ENCODE measurements at places on chromosomes 1 and 21.

DNA sequence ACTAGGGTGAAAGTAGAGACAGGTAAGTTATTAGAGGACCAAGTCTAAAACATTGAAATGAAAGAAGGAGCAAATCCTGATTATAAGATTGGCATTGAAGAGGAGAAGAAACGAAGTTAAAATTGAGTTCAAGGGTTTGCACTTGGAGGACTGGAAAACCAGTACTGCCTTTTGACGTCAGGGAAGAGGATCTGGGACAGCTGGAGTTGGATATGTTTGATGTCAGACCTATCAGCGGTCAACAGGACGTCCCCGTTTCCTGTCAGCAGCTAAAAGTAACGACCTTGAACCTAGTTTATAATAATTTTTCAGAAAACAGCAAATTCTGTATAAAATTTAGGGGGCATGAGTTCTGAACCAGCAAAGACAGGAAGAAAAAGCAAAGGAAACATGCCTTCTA lies 1.2 kb upstream of the NID1 start:
- DNase-seq, result no peak

DNA sequence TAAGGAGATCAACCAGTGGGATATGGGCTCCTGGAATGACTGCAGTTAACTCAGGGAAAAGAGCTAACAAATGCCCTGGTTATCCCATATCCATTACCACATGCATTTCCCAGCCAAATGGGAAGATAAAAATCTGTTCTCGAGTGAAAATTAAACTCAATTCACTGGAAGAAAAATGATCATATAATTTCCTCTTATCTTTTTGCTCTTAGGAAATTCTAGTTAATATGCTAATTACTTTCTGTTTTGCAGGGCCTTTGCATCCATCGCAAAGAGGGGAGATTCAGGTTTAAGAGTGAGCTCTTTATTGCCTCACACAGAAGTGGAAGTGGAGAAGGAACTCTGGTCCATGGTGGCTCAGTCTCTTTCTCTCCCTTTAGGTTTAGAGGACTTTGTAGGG lies 3.9 kb upstream of the IL24 start:
- no peak for DNase-seq

DNA sequence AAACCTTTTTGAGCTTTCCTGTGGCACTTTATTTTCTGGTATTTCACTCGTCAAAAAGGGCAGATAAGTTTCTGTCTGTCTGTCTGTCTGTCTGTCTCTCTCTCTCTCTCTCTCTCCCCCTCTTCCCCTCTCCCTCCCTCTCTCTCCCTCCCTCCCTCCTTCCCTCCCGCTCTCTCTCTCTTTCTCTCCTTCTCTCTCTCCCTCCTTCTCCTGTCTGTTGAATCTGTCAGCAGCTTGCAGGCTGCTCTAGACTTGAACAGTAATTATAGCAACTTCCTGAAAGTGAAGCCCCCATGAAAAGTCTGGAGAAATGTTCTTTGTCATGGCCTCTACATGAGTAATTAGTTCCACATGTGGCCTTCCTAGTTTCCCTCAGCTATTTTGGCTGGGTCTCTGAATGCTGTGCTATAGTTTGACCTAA lies 275.2 kb upstream of the C1orf105 start:
- DNase-seq, result no peak

- DNase-seq, result no peak
Observed at GRCh38 chr1:83016354-83016849, 982.5 kb downstream of the TTLL7 start.

DNA sequence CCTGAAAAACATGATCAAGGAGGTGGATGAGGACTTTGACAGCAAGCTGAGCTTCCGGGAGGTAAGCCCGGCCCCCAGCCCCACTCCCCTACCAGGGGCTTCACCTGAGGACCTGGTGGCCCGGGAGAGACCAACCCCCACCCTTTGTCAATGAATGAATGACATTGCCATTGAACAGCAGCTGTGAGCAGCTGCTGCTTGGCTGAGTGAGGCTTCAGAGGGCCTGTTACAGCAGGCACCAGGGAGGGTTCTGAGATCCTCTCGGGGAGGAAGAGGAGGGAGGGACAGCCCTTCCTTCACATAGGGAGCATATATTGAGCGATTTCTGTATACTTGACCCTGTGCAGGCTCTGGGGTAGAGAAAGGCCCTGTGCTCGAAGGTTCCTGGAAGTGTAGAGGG lies 12.3 kb upstream of the CTRC start:
- DNase-seq, result no peak

DNA sequence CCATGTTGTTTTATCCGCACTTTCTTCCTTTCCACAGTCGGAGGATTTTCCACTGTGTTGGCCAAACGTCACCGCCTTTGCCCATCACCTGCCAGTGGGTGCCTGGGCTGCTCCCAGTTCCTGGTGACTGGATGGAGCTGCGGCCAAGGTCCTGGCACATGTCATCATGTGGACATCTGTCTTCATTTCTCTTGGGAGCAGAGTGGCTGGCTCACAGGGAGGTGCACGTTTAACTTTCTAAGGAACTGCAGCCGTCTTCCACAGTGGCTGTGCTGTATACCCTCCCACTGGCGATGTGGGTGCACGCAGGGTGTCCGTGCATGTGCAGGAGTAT lies 19.5 kb upstream of the RNF223 start:
- no peak for DNase-seq

DNA sequence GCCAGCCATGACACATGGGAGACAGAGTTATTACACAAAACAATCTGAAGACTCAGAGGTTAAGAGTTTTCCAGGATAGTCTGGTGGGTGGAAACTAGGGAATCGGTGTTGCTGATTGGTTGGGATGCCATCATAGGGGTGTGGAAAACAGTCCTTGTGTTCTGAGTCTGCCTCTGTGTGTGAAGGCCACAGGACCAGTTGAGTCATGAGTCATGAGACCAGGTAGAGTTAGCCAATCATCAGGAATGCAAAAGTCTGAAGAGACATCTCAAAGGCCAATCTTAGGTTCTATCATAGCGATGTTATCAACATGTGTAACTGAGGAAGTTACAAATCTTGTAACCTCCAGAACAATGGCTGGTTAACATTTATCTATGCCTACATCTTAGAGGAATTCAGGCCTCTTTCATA lies 49.7 kb upstream of the NEK7 start:
- no peak for DNase-seq

- DNase-seq, result no peak
Observed at GRCh38 chr1:205582471-205583291, 49.1 kb downstream of the ELK4 start.

GRCh38 chr1:175618559-175618958 lies 124.8 kb downstream of the TNR start:
- no peak for DNase-seq

- DNase-seq, result no peak
Observed at GRCh38 chr1:221418346-221418745, 323.5 kb downstream of the DUSP10 start.

DNA sequence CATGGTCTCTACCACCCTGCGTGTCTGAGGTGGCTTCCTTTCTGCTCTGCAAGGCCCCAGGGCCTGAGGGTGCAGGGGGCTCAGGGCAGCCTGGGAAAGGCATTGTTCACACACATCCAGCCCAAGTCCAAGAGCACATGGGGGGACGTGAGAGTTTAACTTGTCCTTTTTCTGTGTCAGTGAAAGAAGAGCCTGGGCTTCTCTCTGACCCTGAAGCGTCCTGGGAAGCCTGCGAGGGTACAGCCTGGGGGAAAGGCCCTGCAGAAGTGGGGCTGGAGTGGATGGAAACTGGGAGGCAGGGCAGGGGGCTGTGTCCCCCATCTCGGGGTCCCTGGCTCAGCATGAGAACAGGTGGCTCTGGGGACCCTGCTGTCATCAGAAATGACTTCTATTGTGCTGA lies 181.6 kb downstream of the PRDM16 start:
- no peak for DNase-seq

DNA sequence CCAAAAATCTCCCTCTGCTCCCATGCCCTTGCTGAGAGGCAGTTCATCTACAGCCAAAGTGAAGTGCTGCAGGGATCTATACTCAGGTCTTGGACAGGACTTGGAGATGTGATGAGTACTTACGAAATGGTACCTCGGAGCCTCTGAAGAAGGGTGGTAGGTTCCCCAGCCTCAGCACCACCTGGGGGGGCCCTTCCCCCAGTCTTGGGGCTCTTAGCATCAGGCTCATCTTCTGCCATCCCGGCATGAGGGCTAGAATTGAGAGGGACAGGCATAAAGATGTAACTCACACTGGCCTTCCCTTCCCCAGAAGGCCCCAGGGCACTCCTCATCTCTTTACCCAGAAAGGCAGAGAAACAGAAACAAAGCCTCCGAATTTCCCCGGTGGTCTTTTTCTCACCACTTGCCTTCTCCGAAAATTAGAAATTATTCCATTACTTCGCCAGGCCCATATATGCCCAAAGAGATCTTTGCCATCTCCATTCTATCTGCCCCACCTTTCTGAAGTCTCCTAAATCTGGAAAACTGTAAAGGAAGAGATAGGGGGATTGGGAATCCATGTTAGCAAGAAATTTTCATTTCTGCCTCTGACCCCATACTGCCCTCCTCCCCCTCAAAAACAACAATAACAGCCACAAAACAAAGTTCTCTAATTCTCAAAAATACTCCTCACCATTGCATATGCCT lies 827 bp downstream of the RFX5 start:
- DNase-seq, result no peak

DNA sequence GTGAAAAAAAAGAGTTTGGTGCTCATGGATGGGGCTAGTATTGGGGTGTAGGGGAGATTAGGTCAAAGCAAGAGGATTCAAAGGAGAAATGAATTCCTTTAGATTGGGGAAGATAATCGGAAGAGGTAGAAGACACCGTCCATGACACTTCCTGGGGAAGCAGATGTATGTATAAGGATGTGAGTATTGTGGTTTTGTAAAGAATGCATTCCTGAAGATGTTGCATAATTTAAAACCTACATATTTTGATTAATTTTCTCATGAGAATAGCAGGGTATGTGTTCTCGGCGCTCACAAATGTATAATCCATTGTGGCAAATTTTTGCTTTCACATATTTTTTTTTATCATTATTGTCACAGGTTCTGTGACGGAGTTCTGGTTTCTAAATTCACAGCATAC lies 5.5 kb upstream of the LGALS8 start:
- DNase-seq, result no peak

DNA sequence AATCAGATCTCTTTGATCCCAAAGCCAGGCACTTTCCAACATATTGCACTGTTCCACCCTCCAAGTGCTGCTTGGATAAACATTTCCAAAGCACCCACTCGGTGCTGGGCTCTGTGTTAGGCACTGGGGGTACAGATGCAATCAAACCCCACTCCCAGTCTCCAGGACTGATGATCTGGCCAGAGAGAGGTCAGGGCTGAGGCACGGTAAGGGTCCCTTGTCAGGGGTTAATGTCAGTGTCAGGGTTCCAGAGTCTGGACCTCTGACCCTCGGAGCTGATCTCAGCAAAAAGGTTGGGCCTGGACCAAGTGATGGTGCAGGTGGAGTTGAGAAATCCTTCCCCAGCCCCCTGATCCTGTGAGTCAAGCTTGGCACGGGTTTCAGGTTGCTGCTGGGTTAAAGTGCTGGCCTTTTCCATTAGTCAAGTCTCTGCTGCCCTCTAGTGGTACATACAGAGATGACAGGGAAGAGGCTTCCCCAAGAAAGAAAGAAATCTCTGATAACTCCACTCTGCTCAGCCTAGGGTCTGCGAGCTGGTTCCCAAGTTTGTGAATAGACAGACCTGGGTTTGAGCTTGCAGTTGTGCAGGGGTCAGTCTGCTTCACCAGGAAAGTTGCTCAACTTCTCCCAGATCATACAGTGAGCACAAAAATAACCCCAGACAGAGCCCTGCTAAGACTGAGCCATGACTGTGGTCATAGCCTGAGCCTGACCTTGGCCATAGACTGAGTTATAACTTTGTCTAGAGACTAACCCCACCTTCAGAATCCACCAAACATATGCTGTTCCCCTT lies 74.6 kb downstream of the DMRTA2 start:
- DNase-seq, result peak; percentile 19

- peak; percentile 31 for DNase-seq
Observed at GRCh38 chr1:214331827-214332423, 51.0 kb downstream of the SMYD2 start.

Measured in stimulated activated CD4-positive, alpha-beta T cell treated with anti-CD3 and anti-CD28 coated beads, Interleukin-12 subunit alpha, Interleukin-12 subunit beta, amount 100 ng/mL, for 48 hours (primary cell).